ENCODE measurements at places on chromosomes 1 and 21.

DNA sequence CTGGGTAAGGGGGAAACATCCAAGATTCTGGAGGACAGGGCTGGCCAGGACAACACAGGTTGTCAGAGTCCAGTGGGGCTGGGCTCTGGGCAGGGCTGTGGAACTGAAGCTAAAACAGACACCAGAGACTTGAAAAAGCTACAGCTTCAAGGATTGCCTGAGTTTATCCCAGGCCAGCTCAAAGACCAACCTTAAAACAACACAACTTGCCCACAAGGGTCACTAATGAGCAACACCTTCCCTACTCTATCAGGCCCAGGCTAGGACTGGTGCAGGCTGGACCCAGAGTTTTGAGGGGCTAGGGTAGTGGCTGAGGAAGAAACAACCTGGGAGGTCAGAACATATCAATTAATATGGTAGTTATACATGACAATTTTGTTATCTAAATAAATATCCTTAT is 160.7 kb downstream of the SLC45A1 start:
- DNase-seq, result no peak

DNA sequence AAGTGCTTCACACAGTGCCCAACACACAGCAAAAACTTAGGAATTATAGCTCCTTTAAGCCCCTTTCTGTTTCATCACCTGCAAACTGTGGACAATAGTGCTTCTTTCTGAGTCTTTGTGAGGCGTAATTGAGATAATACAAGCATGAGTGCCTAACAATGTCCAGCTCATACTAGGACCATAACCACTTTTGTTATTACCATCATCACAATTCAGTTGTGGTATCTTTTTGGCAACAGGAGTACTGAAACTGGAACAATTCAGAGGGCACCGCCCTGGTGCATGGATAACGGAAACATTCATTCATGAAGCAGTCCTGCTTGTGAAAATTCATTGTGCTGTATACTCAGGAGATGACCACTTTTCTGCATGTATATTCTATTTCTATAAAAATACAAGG is 18.2 kb downstream of the DNAJC11 start:
- no peak for DNase-seq

DNA sequence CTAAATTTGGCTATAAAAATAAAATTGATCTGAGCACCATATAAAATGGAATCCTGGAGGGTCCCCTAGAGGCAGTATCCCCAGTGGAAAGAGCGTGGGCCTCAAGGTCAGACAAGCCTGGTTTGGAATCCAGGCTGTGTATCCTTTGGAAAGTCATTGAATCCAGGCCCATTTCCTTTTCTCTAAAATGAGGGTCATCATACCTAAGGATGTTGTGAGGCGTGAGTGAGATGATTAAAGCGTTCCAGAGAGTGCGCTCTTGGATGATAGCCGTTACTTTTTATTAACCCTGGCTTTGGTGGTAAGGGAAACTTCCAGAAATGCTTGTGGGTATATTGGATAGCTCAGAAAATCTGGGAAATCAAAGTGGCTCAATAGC is 683 bp upstream of the ZNF436 start:
- no peak for DNase-seq

DNA sequence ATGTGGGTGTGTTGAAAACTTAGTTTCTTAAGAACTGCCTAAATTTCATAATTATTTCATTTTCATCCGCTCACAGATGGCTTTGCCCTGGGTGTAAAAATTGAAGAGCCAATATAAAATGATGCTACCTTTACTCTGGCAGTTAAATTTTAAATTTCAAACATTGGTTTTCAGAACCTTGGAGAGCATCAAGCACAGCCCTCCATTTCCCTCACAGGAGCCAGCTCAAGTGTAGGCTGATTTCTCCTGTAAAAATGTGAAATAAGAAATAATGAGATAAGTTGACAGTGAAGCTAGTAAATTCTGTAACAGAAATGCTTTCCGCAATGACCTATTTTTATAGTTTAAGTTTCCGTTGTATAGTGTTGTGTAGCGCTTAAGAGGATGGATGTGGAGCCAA is 53.9 kb upstream of the AKT3 start:
- no peak for DNase-seq

DNA sequence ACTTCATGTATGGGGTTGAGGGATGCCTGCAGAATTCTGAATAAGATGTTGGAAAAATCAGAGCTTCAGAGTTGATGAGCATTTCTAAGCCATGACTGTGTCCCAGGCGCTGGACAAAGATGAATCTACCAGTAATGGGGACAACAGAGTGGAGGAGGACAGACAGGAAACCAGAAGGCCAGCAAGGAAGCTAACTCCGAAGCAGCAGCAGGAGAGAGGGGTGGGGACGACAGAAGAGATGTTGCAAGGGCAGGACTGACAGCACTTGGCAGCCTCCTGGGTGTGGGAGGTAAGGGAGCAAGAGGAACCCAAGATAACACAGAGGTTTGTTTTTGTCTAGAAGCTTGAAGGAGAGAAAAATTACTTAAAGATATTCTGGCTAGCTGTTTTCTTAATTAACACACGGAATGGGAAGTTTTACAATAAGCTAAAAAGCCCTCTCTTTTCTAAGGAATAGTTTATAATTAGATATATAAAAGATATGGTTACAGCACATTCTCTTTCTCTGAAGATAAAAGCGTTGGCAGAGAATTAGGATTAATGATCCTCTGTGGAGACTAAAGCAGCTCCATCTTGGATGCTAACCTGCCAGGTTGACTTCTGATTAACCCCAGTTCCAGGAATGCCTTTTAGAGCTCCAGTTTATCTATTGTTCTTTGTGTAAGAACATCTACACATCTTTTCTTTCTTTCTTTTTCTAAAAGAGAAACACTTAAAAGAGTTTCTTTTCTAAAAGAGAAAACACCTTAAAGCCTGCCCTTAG is 92.7 kb downstream of the TENT5C start:
- no peak for DNase-seq

DNA sequence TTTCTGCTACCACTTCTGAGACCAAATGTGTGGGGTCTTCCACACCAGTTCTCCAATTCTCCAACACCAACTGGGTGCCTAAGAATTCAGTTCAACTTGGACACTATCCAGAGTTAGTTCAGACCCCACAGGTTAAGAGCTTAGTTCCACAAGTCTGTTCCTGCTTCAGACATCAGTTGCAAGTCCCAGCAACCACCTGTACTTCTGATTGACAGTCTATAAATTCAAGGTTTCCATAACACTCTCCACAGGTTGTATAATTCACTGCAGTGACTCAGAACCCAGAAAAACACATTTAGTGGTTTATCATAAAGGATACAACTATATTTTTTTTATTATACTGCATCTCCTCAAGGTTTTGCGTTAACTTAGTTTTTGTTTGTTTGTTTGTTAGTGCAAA is 18.7 kb downstream of the AK5 start:
- DNase-seq, result no peak

- DNase-seq, result no peak
Observed at GRCh38 chr21:35426897-35427296, 377.8 kb upstream of the RUNX1 start.

DNA sequence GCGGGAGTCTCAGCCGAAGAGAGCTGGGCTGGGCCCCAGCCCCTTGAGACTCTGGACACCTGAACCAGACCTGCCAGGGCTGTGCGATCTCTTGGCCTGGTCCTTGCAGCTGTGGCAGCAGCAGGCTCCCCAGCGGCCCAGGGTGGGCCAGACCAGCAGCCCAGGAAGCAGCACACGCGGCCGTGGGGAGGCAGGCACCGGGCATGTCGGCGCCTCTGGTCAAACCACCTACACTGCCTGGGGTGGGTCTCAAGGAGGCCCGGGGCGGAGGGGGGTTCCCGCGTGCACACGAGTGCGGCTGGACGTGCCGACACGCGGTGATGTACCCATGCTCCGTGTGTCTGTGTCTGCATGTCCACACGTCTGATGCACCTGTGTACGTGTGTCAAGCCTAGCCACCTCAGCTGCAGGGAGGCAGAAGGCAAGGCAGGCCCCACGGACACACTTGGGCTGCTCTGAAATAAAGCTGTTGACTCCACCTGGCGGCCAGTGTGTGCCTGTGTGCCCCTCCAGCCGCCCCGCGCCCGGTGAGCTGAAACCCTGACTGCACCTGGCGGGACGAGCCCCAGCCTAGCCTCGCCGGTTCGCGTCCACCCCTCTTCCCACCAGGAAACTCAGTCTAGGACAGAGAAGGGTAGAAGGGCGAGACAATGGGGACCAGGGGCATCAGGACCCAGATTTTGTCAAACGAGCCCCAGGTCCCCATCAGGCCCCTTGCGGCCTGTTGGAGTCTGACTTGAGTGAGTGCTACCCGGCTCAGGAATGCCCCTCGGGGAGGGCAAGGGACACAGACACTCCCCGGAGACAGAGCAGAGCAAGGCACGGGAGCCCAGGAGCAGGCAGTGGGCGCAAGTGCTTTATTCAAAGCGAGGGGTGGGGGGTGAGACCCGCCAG is 11.6 kb downstream of the SCNN1D start:
- DNase-seq, result peak; percentile 56

DNA sequence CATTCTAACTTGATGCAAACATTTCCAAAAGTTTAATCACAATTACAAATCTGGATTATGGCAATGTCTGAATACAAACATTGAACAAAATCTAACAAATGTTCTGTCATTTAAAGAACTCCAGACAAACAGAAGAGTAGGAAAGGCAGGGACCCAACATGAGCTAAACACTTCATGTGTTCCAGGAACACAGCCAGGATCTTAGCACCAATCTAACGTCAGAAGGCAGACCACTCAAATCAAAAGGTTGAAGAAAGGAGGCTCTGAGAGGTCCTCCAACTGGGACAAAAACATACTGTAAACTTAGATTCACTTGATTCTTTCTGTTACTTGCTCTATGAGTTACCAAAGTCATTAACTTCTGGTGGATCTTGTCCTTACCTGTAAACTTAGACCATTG is 374.0 kb downstream of the NEGR1 start:
- no peak for DNase-seq

DNA sequence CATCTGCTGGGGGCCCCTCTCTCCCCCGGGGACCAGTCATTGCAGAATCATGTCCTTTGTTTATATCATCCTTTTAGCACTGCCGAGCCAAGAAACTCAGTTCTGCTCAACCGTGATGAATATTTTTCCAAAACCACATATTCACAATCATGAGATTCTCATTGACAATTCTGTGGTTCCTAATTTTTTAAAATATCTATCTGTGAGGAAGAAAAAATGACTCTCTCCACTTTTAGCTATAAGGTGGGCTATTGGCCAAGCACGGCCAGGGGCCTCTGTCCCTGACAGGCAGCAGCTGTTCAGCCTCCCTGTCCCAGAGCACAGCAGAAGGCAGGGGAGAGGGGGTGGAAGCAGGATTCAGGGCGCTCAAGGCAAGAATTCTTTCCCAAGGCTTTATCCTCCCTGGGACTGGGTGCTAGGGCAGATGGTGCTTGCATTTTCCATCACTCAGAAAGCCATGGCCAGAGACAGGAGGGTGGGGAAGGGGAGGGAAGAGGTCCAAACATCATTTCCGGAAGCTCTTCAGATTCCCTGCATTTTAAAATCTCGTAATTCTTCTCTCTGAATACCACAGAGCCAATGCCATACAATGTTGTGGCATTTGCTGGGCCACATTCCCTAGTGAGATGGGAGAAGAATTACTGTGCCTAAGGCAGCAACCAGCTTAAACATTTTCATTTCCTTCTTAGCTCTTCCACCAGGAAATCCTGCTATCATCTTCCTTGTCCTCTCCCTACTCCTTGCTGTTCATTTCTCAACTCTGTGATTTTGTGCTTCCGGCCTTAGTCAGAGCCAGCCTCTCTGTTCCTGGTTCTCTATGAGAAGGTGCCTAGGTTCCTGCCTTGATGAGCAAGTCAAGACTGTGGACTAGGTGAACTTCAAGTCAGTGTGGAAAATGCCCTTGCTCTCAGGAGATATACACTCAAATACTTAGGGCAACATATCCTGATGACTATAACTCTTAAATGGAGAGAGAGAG is 60.3 kb downstream of the KCNJ6 start:
- DNase-seq, result no peak

DNA sequence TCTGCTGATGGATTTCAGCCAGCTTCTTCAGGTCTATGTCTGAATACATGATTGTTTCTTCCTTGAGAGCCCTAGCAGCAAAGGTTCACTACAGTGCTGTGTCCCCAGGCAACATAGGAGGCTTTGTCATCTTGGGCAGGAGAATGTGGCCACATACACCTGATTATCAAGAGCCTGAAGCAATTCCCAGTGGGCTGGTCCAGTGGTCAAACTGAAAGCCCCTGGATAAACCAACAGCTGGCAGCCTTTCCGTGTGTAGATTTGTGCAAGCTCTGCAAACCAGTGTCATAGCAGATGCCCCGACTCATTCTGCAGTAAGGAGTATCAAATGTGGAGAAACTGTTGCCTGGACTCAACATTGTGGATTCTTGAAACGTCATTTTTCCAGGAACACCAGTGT is 2.3 kb upstream of the GIPC2 start:
- no peak for DNase-seq

DNA sequence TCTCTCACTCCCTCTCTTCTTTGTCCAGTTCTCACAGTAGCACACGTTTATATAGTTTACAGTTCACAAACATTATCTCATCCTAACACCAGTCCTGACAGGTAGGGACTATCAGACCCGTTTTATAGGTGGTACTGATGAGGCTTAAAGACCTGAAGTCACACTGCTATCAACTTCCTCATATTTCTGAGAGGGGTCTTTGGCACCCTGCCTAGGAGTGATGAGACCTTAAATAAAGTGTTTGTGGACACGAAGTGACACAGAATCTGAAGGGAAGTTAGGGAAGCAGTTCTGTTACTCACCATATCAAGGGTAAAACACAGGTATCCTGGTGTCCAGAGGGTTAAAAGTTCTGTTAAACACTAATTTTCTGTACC is 590 bp upstream of the TACSTD2 start:
- DNase-seq, result no peak

- DNase-seq, result no peak
Observed at GRCh38 chr1:215606564-215607168, 39.6 kb downstream of the KCTD3 start.

- no peak for DNase-seq
Observed at GRCh38 chr21:29164323-29164942, 34.0 kb downstream of the MAP3K7CL start.

DNA sequence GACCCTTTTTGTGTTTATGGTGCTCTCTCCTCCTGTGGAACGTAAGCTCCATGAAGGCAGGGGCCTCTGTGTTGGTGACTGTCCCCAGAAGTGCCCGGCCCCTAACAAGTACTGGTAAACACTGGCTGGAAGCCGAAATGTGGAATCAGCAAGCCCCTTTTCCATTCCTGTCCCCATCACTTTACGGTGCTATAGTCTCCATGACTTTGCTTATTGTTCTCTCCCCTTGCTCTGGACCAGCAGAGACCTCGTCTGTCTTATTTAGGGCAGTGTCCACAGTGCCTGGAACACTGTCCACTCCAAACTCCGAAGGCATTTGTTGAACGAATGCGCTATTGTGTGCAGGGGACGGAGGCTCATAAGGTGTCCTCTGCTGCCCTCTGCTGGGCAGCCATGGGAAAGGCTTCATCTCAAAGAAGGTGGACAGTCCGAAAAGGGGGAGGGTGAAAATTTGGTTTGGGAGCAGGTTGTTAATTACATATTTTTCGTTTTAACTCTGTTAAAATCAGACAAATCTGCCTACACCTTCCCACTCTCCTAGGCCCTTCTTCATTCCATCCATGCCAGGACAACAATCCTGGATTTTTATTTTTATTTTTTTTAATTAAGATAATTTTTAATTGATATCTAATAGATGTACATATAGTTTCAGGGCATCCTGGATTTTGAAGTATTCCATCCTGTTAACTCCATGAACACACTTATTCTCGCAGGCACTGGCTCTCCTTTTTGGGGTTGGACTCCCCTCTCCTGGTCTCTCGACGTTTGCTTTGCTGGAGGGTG is 115.6 kb downstream of the PGBD5 start:
- peak; percentile 58 for DNase-seq

GRCh38 chr1:203122159-203122558 is 5.4 kb upstream of the ADORA1 start:
- no peak for DNase-seq

- DNase-seq, result no peak
Observed at GRCh38 chr1:43706598-43707189, 642 bp upstream of the ST3GAL3 start.

- DNase-seq, result no peak
Observed at GRCh38 chr1:68188060-68188538, 44.2 kb downstream of the WLS start.

All from T-helper 9 cell (primary cell).